Amniotic stem cell (primary cell): ENCODE measurements at places on chromosomes 2 and 18.
A peak's percentile ranks its signal among the peaks of the same experiment; 100 is the strongest.

- no peak for DNase-seq
Observed at GRCh38 chr2:30339071-30339470, 107.7 kb downstream of the LBH start.

DNA sequence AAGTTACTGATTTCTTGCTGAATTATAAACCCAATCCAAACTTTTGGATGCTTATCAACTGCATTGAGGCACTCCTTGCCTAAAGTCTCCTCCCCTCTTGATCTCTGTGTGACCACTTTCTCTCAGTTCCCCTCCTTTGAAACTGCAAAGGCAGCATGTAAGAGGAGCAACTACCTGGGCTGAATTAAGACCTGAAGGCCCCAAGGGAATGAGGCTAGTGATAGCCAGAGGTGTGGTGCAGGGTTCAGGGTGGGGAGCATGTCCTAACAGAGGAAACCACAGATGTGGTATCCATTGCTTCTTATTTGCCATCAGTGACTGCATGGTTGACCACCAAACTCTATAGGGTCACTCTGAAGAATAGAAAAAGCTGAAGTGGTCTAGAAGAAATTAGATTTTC, 557.9 kb downstream of the TNS1 start:
- DNase-seq = no peak

DNA sequence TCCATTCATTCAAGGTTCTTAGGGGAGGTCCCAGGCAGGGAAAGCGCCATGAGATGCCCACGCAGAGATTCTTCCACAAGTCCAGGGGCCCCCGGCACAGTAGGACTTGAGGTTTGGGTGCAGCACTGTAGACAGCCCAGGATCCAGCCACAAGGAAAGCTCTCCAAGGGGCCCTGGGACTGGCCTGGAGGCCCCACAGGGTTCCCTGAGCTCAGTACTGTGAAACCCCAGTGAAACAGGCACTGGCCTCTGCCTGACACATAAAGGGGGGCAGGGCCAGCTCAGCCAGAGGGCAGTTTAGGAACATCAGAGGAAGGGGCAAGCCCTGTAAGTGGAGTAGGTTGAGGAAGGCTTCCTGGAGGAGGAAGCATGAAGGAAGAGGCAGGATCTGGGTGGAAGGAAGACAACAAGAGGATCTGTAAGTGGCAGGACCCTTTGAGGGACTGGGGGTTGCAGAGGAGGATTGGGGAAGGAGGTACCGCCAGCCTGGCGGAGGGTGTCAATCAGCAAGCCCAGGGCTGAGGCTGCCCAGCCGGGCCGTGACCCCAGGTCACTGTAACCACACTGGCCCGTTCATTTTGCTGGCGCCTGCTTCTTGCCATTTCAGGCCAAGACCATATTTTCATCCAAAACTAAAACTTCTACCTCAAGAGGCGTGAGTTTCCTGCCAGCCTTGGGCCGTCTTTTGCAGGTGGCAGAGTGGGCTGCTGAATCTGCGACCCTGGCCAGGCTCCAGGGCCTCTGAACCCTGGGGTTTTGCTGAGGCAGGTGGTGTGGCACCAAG, 175.2 kb downstream of the SMAD7 start:
- no peak for DNase-seq

DNA sequence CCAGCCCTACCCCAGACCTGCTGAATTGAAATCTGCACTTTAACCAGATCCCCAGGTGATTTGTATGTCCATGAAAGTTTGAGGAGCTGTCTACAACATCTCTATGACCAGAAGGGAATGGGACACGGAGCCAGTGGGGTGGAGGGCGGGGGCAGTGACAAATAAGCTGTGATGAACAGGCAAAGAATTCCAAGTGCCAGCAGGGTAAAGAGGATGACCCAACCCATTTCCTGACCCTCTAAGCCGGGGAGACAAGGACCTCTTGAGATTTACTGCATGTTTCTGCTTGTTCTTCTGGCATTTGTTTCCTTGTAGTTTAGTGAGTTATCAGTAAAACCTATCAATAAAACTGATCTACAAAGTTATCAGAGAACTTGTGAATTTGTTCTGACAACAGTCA, 8.7 kb downstream of the TET3 start:
- DNase-seq = no peak

- DNase-seq = peak; percentile 44
Observed at GRCh38 chr2:46632349-46632748, 153.0 kb downstream of the TMEM247 start.

GRCh38 chr2:181176540-181176939, 196.1 kb downstream of the UBE2E3 start:
- no peak for DNase-seq

- DNase-seq = no peak
Observed at GRCh38 chr2:215635788-215636139, 199.9 kb upstream of the FN1 start.

GRCh38 chr2:192288295-192288694, 93.6 kb upstream of the TMEFF2 start:
- no peak for DNase-seq

GRCh38 chr2:240613781-240614180, 11.5 kb upstream of the GPR35 start:
- no peak for DNase-seq

DNA sequence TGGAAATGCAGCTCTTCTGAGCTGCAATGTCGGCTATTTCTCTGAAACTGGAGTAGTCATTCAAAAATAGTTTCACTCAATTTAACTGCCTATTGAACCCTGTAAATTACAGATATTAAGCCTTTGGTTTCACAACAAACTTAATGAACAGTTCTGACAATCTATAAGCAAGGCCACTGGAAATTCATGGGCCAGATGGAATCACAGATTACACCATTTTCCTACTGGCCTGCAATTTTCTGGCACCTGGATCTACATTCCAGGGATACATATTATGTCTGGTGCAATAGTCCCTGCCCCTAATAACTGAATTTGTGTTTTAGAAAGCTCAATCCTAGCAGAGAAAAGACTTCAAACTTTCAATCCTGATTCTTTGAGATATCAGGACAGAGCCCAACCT, 551.7 kb downstream of the RNF144A start:
- no peak for DNase-seq

DNA sequence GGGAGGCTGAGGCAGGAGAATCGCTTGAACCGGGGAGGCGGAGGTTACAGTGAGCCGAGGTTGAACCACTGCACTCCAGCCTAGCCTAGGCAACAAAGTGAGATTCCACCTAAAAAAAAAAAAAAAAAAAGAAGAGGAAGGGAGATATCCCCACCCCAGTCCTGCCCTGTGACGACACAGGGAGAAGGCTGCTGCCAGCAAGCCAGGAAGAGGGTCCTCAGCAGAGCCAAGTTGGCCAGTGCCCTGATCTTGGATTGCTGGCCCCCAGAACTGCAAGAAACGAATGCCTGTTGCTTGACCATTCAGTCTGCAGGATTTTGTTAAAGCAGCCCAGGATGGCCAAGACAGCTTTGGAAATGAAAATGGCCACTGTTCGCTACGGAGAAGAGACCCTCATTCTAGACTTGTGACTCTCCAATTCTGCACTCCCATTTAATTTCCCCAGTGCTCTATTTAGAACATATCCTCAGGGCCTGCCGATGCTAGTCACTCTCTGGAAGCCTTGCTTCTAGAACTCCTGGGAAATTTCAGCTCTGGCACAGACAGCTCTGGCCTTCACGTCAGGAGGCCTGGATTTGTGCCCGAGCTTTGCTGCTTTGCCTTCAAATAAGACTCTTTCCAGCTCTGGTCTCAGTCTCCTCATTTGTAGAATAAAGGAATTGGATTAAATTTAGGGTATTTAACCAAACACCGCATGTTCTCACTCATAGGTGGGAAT, 15.7 kb upstream of the AMMECR1L start:
- DNase-seq = no peak

GRCh38 chr18:79531386-79531785, 135.7 kb downstream of the NFATC1 start:
- DNase-seq = no peak

DNA sequence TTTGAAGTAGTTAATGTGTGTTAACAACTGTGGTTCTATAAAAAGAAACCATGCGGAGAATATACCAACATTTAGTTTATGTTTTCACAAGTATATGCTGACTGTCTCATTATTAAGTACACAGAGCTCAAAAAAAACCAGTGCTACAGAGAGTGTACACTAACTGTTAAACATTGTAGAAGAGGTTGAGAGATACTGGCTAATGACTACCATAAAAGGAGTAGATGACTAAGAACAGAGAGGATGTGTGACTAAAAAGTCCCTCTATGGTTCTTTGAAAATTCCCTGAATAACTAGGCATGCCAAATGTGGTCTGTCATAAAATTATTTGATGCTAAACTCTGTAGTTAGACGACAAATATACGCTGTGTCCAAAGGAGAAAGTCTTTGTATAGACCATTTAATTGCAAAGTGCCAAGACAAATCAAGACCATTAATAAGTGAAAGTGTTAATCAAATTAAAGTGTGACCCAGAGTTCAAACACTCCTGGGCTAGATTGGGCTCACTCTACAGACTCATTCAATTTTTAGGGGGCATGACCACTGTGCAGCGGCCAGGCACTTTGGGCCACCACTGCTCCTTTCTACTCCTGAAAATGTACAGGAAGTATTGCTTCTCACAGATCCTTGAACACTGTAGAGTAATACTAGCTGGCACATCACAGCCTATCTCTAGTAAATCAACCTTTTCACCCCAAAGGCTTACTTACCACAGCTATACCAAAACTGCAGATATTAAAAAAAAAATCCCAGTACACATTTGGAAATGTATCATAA, 45.1 kb upstream of the SERTAD2 start:
- DNase-seq = peak; percentile 64

DNA sequence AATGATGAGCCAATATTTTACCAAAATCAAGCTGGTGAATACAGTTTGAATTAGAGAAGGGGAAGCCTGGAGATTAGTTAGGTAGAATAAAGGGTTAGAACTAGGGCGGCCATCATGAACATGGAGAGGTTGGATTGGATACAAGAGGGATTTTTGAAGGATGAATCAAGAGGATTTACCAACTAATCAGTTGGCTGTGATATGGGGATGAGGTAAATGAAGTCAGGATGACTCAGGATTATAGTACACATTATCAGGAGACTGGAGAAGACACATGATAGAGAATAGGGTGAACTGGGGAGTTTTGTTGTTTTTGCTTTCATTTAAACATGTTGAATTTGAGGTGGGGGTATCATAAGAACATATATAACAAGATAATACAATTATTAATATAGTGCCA, 73.8 kb upstream of the PROKR1 start:
- no peak for DNase-seq

- peak; percentile 62 for DNase-seq
Observed at GRCh38 chr2:188291617-188292347, at the start of gene GULP1. Gene GULP1 (plus strand): TSS chr2:188291874. CDS start chr2:188477703, 185,829 bp downstream.

- no peak for DNase-seq
Observed at GRCh38 chr2:120871016-120871635, 135.5 kb downstream of the GLI2 start.

DNA sequence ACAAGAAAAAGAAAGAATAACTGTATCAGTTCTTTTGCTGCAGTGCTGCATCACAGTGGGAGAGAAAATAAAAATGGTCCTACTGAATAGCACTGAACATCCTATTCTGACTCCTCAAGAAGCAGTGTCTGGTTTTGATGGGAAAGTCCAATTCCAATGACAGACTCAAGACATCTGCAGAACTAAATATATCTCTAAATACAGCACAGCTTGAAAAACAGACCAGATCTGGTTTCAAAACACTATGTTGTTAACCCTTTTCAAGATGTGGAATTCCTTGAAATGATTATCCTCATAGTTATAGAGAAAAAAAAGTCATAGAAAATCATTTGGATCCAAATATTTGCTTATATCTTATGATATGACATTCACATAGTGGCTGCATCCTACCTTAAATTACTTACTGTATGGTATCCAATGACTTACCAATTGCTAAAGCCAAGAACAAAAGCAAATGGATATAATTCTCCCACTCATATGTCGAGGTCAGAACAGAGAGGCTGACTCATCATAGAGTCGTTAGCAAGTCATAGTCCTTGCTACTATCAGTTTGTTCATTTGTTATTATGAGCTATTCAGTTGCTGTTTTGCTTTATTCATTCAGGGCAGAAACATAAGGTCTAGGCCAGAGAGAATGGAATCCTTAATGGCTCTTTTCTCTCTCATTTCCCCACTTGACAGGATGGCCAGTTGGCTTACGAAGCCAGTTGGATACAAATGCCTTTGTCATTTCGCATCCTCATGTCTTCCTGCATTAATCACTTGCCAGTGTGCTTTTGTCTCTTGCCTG, 62.5 kb upstream of the ACVR2A start:
- no peak for DNase-seq

GRCh38 chr2:11008773-11009172, 97.0 kb downstream of the KCNF1 start:
- no peak for DNase-seq

GRCh38 chr2:200406379-200406778, 99.9 kb downstream of the SPATS2L start:
- DNase-seq = no peak

- DNase-seq = peak; percentile 42
Observed at GRCh38 chr2:118865106-118865505, 17.7 kb upstream of the EN1 start.

- DNase-seq = no peak
Observed at GRCh38 chr2:64137567-64137966, 6.7 kb downstream of the PELI1 start.

GRCh38 chr18:7221424-7222155, 9.3 kb upstream of the LRRC30 start:
- DNase-seq = peak; percentile 4

DNA sequence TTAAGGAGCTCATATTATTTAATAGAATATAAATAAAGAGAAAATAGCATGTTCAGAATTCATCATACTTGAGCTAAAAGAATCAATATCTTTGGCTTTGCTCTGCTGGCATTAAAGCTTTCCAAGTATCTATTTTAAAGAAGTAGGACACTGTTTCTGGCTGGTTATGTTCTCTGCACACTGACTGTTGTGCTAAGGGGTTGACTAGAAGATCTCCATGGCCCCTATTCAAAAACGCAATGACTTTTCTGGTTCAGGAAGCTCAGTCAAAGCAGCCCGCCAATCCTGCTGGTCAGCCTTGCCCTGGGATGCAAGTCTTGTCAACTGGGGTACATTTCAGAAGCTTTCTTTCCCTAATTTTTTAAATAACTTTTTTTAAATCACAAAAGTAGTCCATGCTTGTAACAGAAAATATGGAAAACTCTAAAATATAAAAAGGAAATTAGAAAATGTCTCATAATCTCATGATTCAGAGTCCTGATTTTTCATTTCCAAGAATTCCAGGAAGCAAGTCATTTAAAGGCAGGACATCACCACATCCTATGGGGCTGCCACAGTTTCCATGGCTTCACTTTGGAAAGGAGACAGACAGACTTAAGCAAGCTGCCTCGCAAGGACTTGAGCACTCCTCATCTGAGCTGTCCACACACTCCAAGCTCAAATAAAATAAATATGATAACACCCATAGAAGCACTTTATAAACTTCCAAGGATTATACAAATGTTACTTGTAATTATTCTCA, 195.1 kb downstream of the TXNL1 start:
- no peak for DNase-seq

DNA sequence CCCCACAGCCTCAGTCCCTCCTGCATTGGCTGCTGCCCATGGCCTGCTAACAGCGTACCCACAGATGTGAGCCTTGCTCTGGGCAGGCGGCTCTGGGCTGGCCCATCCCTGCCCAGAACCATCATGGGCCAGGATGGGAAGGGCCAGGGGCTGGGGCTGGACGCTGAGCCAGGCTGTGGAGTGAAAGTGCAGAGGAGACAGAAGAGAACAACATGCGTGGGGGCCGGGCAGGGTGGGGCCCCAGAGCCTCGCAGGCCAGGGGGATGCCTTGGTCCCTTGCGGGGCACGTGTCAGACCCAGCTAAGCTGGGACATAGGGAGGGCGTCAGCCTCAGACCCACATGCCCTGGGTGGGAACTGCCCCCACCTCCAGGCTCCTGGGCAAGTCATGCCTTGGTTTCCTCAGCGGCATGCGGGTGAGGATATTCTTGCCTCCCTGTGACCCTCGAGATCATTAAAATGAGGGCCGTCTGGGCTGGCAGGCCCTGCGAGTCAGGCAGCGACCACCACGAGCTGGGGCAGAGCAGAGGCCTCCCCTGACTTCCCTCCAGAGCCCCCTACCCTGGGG, 27.3 kb downstream of the GPC1 start:
- DNase-seq = no peak
